ENCODE measurements at places on chromosomes 1 and 21.

- DNase-seq: no peak
These were observed 48.7 kb downstream of the SPSB1 start for GRCh38 chr1:9341301-9341845.

DNA sequence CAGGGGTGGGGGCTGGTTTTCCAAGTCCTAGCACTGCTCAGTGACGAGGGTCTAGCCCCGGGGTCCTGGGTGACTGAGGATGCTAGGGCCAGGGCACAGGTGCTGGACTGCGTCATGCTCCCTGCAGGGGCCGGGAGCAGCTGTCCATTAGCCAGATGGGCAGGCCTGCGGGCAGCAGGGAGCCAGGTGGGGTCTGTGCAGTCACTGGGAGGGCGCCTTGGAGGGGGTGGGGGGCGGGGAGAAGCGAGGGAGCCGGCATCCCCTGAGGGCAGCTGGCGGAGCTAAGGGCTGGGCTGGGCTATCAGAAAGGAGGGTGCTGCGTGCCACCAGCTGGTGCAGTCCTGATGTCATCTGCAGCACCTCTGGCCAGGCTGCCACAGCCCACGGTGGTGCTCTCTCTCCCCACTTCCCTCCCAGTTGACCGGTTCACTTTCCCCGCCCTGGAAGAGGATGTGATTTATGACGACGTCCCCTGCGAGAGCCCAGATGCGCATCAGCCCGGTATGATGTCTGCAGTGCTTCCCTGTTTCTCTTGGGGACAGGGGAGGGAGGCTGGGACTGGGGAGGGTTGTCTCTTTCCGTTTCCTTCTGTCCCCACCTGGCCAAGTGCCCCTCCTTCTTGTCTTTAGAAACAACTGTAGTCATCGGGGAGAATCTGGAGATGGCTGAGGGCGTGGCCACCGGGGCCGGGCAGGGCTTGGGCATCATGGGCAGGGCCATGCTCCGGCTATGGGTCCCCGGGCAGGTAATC, 63.8 kb downstream of the ARHGEF10L start:
- DNase-seq: no peak

GRCh38 chr1:182633657-182634281, 29.6 kb upstream of the RGS16 start:
- DNase-seq: no peak

GRCh38 chr1:36869054-36869453, 165.3 kb downstream of the GRIK3 start:
- DNase-seq: no peak

GRCh38 chr1:10987840-10988417, 24.5 kb upstream of the TARDBP start:
- no peak for DNase-seq

DNA sequence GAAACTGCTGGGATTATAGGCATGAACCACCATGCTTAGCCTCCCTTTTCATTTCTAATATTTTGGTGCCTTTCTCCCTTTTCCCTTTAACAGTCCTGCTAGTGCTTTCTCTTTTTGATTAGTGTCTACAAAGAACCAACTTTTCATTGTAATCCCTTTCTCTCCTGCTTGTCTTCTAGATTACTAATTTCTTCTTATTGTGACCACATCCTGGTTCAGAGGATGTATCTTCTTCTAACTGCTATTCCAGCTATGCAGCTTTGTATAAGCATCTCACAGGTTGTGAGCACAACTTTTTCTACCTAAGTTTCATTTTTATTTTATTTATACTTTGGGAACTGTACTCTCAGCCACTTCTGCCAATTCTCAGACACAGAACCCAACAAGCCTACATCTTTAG, 14.7 kb downstream of the ZNF648 start:
- DNase-seq: no peak

- no peak for DNase-seq
These were observed 112.1 kb downstream of the DTL start for GRCh38 chr1:212147581-212148033.

DNA sequence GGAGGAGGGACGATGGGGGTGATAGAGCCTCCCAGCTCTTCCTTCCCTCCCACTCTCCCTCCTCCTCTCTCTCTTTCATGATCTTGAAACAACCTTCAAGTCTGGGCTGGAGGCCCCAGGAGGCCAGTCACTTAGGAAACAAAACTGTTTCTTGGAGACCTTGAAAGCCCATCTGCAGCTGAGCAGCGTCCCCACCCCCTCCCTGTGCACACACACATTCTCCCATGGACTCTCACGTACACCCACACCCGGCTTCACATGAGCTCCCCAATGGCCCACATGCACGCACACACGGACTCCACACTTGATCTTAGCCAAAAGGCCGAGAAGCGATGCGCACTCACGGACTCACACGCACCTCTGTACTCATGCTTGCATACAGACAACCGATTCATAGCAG, 3.2 kb upstream of the ATP1A2 start:
- no peak for DNase-seq

- DNase-seq: no peak
These were observed 8.5 kb downstream of the COLGALT2 start for GRCh38 chr1:184028854-184029623.

DNA sequence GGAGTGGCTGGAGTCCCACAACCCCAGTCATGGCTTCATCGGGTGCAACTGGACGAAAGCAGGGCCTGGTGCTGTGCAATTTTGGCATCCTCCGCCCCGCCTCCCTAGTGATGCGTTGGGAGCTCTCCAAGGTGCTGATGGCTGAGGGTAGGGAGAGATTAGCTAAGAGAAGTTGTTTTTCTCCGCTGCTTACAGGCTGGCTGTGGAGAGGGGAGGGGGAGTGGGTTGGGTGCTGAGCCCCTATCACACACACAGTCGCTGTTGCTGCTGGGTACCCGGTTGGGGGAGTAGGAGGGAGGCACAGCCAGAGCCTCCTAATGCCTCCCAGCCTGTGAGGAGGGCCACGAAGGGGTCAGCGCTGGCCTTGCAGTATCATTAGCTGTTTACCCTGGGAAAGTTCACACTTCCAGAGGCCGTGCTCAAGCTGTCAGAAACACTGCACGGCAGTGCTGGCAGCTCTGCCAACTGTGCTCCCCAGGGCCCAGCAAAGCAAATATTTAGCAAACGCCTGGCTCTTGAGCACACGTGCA, 110.0 kb downstream of the GRIK3 start:
- no peak for DNase-seq

DNA sequence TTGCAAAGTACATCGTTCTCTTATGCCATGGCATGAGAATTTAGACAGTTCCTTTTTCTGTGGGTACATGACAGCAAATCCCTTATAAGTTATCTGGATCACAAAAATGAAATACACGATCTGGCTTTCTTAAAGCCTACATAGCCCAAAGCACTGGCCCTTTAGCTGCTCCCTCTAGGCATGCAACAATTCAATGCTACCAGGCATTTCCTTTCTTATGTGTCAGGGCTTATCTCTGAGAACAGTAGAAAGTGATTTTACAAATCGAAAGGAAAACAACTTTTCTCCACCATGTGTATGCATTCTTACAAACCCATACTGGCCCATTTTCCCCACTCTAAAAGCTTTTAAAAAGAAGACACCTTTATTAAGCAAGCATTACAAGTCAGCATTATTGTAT, 139.7 kb downstream of the GRIK1 start:
- DNase-seq: no peak

- DNase-seq: no peak
These were observed 400 bp upstream of the COG2 start for GRCh38 chr1:230641900-230642262.

DNA sequence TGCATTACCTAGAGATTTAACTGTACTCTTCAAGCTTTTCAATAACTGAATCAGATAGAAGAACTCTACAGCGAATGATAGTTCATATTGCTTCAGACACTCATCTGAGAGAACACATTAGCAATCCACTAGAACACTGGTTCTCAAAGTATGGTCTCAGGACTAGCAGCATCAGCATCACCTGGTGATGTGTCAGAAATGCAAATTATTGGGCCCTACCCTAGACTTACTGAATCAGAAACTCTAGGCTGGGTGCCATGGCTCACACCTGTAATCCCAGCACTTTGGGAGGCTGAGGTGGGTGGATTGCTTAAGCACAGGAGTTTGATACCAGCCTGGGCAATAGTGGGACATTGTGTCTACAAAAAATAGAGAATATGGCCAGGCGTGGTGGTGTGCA, 24.9 kb upstream of the GLIS1 start:
- DNase-seq: no peak

GRCh38 chr1:167221126-167221737, 546 bp downstream of the POU2F1 start:
- DNase-seq: no peak

DNA sequence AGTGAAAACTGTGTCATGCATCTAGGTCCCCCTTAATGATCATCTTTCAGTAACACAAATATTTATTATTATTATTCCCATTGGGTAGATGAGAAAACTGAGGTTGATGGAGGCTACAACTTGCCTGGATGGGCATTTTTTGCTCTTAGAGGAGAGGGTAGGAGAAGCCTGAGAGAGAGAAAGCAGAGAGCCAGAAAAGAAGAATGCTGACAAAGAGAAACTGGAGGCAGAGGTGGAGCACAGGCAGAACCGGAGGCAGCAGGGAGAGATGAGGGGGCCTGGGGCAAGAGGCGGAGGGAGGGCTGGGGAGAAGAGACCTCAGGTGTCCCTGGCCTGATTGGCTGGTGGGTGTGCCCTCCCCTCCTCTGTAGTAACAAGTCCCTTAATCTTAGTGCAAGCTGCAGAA, 4.1 kb downstream of the BLACAT1 start:
- no peak for DNase-seq

- no peak for DNase-seq
These were observed 6.1 kb upstream of the AGO3 start for GRCh38 chr1:35924838-35925237.

- DNase-seq: peak; percentile 37
These were observed 12.3 kb upstream of the SLAMF7 start for GRCh38 chr1:160726498-160727315.

GRCh38 chr1:30403726-30404125, 319.7 kb downstream of the MATN1 start:
- no peak for DNase-seq

DNA sequence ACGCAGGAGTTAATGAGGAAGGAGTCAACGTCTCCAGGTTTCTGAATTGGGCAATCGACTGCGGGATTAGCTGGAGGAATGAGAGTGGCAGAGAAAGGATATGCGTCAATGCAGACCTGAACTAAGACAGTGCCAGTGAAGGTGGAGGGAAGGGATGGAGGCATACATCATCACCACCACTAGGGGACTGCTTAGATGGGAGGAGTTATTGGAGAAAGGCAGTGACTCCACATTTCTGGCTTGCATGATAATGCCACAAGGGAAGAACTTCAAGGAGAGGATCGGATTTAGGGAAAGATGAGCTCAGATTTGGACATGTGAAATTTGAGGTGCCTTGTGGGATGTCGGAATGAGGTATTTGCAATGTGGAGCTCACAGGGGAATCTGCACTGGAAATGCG, 17.5 kb downstream of the VASH2 start:
- no peak for DNase-seq

DNA sequence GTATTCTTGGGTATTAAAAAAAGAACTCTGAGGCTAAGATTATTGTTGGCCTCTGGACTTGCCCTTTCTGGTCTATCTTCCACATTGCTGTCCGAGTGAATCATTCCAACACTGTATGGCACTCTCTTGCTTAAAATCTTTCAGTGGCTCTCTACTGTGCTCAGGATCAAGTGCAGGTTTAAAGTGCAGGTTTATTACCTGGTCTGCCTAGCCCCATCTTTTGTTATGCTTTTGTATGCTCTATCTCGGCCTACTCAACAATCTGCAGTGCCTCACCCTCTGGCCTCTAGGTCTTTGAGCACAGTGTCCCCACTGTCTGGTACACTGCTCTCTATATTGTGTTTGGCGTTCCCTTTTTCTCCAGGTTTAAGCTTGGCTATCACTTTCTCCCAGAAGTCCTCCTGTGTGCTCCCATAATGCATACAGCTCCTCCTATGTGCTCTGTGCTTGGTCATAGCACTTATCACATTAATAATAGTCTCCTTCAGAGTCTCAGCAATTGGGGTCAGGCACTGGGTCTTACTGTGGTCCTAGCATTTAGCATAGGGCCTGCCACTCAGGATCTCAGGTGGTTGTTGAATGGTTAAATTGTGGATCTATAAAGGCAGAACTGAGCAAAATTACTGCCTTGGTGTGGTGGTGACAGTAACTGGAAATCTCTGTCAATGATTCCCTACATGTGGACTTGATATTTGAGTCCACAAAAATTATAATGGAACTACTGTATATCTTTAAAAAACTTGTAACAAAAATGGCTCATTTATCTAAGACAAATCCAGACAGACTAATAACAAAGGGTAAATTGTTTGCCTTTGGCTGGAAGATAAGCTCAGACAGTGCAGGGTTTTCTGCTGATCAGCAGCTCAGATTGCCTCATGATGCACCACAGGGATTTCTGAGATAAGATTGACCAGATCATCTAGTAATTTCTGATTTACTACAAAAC, 10.6 kb upstream of the LDLRAD1 start:
- no peak for DNase-seq

DNA sequence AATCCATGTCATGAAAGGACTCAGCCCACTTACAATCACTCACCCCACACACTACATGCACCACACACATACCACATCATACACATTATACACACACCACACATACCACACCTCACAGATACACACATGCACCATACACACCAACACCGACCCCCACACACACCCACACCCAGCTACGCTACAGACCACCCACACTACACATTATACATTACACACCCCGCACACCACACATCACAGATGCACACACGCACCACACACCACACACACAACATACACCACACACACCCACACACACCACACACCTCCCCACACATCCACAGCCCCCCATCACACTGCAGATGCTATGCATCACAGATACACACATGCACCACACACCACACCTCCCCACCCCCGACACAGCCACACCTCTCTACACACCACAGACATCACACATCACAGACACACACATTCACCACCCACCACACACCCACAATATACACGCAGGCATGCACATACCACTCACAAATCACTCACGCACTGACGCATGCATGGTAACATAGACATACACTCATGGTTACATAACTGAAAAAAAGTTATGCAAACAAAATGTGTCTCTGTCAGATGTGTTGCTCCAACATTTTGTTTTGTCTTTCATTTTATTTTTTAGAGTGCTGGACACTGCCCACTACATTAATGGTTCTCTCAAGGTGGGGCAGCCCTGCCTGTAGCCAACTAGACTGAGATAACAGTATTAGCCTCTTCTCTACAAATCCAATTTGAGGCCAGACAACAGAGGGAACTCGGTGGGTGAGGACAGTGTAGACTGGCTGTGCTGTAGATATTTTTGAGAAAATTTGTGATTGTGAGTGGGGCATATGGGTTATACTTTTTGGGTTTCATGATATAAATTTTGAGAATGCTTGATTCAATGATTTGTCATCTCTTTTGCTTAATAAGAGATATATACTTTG, 15.2 kb upstream of the PGBD2 start:
- DNase-seq: no peak
